Mammary epithelial cell (primary cell): ENCODE measurements at places on chromosomes 1 and 21.
A peak's percentile ranks its signal among the peaks of the same experiment; 100 is the strongest.

GRCh38 chr1:205689479-205689878 lies 9.2 kb upstream of the SLC45A3 start:
- DNase-seq = no peak

- DNase-seq = no peak
Measured at GRCh38 chr1:235077163-235077540, 51.5 kb downstream of the TOMM20 start.

DNA sequence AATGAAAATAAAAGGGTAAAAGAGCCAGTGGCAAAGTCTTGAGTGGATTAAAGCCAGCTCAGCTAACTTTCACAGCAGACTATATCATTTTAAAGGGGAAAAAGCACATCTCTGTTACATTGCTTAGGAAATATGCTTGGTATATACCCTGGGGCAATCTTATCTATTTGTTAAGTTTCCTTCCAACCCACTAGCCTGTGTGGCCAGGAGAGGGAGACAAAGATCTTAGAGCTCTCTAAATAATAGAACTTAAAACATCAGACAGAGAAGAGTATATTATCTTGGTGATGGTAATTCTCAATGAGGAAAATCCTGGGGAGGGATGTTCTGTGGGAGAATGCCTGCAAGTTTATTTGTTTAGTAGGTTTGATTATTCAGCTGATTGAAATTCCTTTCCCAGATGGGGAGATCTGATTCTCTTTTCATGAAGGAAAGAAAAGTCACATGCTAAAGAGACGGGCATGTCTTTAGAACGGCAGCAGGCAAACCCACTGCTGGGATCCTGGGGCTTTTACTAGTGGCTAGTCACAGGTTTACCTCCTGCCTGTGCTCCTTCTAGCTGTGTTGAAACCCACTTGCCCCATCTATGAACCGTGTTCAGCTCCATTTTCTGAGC lies 3.6 kb downstream of the KCNE2 start:
- peak; percentile 72 for DNase-seq

- DNase-seq = no peak
Measured at GRCh38 chr1:156063997-156064285, 3.0 kb downstream of the RAB25 start.

DNA sequence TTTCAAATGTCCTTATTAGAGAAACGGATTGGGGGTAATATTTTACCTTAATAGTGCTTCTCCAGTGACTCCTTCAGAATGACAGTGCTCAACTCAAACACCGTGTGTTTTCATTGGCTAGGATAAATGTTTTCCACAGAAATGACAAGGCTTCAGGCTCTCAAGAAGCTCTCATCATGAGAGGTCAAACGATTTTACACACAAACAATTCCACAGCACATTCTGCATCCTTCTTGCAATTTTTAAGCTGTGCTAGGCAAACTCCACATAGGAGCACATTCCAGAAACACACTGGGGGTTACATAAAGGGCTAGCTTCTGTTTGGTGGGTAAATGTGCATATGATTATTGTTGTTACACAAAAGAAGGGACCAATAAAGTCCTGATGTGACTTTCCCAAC lies 75.5 kb upstream of the IPO9 start:
- DNase-seq = no peak

- peak; percentile 20 for DNase-seq
Measured at GRCh38 chr1:78156805-78157521, 111.2 kb downstream of the GIPC2 start.

GRCh38 chr1:119556423-119556822 lies 49.4 kb downstream of the HSD3B1 start:
- no peak for DNase-seq

GRCh38 chr1:3356827-3357460 lies 97.5 kb upstream of the ARHGEF16 start:
- DNase-seq = no peak
